Neural progenitor cell (in vitro differentiated cells): ENCODE measurements at places on chromosomes 4 and X.

- no peaks in the 10 kb centered on the region for H3K27me3 ChIP-seq
- no peak overlapping the region for H3K27ac ChIP-seq
- no peaks in the 10 kb centered on the region for H3K36me3 ChIP-seq
- H3K4me3 ChIP-seq, result no peak overlapping the region
- H3K4me1 ChIP-seq, result no peaks in the 10 kb centered on the region
Measured at GRCh38 chrX:149074398-149074797, 430.7 kb downstream of the IDS start.

GRCh38 chrX:18294893-18295292 is 59.6 kb downstream of the SCML2 start:
- H3K27ac ChIP-seq, result no peak overlapping the region
- no peak for DNase-seq
- peaks cover 6% of the 10 kb centered on the region for H3K4me1 ChIP-seq
- no peaks in the 10 kb centered on the region for H3K36me3 ChIP-seq
- no peak overlapping the region for H3K4me3 ChIP-seq
- H3K27me3 ChIP-seq, result no peaks in the 10 kb centered on the region

DNA sequence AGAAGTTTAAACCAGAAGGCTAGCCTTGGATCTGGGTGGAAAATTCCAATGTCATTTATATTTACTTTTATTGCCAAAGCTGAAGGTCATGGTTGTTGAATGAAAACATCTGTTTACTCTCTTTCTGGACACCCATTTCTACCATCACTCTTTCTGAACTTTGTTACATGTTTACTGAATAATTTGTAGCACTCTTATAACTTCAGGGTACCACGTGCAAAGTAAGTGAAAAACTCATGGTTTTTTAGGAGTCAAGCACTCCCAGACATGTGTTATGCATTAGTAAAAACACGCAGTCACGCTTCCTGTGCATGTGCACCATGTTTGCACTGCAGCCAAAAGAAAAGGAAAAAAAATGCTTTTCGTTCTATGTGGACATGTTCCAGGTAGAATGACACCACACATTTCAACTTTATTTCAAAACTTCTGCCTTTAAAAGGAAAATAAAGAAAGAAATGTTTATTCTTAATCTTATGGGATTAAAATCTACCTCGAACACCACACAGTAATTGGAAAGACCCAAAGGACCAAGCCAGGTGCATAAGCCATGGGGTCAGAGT is 31.4 kb upstream of the ADH1C start:
- H3K36me3 ChIP-seq, result no peaks in the 10 kb centered on the region
- no peak overlapping the region for H3K4me3 ChIP-seq
- H3K27me3 ChIP-seq, result no peaks in the 10 kb centered on the region
- no peak overlapping the region for H3K27ac ChIP-seq

DNA sequence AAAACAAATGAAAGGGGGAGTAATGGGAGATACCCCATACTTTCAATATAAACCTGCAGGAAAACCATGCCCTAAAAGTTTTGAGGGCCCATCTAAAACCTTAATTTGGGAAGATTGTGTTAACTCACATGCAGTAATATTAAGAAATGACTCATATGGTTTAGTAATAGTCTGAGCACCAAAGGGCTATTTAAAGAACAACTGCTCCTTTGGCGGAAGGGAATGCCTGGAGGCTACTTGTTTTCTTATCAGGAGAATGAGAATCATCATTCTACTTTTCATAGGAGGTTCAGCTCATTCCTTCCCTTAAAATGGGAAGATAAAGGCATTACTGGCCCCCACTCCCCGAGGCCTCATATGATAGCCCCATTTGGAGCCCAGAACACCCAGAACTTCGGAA is 47.6 kb downstream of the SPIN3 start:
- DNase-seq, result no peak
- H3K4me3 ChIP-seq, result no peak overlapping the region
- H3K4me1 ChIP-seq, result no peaks in the 10 kb centered on the region
- no peaks in the 10 kb centered on the region for H3K27me3 ChIP-seq

- no peak overlapping the region for H3K4me3 ChIP-seq
- no peaks in the 10 kb centered on the region for H3K27me3 ChIP-seq
- H3K36me3 ChIP-seq, result no peaks in the 10 kb centered on the region
Measured at GRCh38 chr4:186935901-186936300, 212.2 kb upstream of the FAT1 start.
